ENCODE measurements at places on chromosomes 6 and 20.

- DNase-seq: no peak
Observed at GRCh38 chr20:18005170-18005989, 36.6 kb downstream of the MGME1 start.

GRCh38 chr20:24473435-24474223, 4.2 kb downstream of the SYNDIG1 start:
- DNase-seq: no peak

DNA sequence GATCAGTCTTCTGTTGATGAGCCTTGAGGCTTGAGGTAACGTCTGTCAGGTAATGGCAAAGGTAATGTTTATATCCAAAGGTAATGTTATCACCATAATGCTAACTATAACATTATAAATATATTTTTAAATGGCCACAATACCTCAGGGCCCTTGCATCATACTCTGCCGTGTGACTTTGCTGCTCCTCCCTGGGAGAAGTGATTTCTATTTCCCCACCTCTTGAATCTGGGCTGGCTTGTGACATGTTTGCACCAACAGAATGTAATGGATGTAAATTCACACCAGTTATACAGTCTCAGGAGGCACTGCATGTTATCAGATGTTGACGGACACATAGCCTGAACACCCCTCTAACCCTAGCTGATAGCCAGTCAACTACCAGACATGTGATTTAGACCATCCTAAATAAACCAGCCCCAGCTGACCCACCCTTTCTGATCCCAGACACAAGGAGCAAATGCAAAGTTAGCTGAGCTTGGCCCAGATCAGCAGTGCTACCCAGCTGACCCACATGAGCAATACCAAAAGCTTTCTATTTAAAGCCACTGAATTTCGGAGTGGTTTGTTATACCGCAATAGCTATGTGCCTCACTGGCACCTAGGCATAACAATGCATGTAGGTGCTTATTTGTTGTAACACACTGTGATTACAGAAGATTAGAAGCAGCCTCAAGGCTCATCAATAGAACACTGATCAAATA, 93.8 kb upstream of the SIRPA start:
- DNase-seq: no peak

GRCh38 chr6:41748542-41748941, 1.3 kb upstream of the PGC start:
- DNase-seq: no peak

DNA sequence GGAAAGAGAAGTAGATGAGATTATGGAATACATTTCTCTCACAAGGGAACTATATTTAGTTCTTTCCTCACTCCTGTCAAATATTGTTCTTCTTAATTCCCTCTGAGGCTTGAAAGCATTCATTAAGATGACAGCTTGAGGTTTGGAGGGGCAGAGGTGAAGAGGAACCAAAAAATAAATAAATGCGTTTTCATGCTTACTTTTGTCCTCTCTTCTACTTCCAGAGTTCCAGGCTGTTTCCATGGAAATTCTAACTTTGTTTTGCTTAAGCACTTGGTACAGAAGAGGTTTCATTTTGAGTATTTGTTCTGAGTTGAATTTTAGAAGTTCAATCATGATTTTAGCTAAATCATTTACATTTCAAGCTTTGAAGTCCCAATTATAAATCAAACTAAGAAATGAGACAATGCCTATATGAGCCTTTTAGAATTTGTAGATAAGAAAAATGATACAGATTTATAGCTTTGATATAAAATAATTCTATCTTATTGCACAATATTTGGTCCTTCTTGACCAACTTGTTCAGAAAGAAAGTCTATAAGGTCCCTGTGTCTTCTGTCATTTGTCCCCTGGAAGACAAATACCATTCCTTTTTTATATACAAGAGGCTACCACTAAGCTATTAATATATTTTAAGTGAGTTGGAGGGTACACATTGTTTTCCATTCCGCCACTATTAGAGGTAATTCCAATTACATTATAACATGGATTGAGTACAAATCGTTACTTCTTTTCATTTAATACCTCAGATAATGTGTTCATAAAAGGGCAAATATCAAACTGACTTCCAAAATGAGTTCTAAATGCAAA, 16.3 kb downstream of the RBM24 start:
- no peak for DNase-seq

DNA sequence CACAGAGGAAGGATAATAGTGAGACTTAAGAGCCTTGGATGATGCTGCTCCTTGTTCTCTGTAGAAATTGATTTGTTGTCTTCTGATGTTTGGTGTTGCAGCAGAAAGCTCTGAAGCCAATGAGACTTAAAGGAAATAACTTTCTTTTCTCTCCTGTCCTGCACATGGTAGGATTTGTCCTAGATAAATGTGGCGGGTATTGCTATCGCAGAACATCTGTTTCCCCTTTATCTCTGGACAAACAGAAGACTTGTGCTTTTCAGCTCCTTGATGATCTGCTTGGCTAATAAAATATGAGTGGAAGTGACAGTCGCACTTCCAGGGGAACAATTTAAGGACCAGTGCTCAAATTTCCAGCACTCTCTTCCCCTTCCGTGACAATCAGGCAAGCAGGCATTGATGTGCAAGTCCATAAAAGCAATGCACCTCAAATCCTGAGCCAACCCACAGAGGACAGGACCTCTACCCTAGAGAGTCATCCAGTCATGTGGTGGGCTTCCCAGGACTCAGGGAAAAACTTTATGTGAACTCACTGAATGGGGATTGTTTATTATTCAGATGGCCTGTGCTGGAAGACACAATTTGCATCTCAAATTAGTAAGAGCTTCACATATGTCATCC, 9.9 kb upstream of the NCR2 start:
- no peak for DNase-seq
